A549 (cell line): ENCODE measurements at places on chromosomes 4 and X.
A peak's percentile ranks its signal among the peaks of the same experiment; 100 is the strongest.

DNA sequence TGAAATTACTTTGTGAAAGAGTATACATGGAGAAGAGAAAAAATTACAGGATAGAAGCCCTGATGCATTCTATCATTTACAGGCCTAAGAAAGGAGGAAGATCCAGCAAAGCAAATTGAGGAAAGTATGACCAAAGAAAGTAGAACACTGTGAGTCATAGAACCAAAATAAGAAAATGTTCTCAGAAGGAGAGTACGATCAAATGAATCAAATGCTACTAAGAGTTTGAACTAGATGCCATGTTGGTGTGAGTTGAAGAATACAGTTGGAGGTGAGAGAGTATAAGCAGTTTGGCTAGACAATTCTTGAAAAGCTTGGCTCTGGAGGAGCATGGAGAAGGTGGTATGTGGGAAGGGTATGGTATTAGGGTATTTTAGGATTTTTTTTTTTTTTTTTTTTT lies 161.8 kb downstream of the RPA4 start:
- no peak for DNase-seq

DNA sequence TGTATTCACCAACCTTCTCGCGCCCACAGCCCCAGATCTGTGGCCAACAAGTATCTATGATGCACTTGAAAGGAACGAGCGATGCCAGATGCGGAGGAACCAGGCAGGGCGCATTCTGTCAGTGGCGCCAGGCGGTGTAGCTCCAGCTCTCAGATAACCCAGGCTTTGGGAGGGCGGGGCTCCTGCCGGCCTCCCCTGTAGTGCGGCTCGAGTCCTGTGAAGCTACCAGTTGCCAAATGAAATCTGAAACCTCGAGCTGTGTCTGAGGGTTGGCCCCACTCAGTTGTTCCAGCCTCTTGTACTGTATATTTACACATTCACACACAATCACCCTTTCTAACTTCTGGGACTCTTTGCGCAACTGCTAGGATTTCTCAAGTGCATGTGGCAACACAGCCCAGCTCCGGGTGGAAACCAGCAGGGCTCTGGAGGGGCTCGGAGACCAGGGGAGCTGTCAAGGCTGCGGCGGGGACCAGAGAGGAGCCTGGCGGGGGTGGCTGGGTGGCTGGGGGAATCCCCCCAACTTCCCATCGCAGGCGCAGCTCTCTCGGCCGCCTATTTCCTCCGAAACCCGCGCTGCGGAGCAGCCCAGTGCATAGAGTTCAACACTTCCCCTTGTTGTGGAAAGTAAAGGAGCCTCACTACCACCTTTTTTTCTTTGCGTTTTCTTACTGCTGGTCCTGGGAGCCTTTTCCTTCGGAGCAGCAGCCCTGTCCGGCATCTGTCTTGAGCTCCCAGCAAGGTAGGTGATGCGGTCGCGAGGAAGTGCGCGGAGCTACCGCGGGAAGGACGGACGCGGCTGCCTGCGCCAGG lies at the start of gene ARHGAP24:
TSS of gene ARHGAP24 (plus strand) at position 333 of the 813 bp plus-strand sequence.
- peak; percentile 91 for DNase-seq

DNA sequence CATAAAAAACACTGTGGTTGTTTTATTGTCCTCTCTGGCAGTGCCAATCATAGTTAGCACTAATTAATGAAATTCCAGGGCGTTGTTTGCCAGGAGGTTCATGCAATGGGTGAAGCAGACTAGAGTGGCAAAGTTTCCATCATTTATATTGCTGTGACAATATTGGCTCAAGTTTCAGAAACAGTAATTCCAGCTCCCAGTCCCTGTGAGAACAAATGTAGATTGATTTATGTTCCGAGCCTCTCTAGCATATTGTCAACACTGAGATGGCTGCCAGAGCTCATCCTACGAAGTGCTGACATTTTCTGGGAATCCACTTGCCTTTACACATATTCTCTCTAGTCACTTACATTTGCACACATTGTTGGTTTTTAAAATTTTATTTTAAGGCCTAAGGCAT lies 440.0 kb upstream of the IGFBP7 start:
- DNase-seq, result no peak

DNA sequence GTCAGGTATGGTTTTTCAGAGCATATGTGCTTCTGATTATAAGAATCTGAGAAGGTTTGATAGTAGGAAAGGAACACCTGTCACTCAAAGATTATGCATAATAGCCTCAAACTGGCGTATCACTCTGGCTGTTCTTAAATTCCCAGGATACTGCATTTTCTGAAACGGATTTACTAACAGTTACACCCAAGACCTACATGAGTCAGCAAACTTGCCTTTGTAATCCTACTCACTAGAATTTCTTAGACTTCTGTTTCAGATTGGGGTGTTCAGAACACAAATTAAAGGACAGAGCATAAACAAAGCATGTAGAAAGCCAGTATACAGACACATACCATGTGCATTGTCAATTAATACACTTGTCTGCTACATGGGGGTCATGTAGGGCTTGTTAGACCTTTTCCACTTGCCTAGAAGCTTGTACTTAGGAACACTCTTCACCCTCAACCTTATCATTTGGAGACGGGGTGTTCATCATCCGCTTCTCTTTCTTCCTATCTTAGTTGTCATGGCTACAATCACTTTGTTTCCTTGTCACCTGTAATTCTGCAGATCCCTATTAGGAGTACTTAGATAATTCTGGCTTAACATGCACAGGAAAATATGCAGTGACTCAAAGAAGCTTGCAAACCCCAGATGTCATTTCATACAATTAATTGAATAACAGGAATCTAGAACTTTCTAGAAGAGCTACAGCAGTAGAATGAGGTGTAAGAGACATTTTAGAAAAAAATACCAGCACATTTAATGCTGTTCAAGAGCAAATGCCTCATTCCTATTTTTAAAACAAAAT lies 593.0 kb upstream of the TENM3 start:
- no peak for DNase-seq

DNA sequence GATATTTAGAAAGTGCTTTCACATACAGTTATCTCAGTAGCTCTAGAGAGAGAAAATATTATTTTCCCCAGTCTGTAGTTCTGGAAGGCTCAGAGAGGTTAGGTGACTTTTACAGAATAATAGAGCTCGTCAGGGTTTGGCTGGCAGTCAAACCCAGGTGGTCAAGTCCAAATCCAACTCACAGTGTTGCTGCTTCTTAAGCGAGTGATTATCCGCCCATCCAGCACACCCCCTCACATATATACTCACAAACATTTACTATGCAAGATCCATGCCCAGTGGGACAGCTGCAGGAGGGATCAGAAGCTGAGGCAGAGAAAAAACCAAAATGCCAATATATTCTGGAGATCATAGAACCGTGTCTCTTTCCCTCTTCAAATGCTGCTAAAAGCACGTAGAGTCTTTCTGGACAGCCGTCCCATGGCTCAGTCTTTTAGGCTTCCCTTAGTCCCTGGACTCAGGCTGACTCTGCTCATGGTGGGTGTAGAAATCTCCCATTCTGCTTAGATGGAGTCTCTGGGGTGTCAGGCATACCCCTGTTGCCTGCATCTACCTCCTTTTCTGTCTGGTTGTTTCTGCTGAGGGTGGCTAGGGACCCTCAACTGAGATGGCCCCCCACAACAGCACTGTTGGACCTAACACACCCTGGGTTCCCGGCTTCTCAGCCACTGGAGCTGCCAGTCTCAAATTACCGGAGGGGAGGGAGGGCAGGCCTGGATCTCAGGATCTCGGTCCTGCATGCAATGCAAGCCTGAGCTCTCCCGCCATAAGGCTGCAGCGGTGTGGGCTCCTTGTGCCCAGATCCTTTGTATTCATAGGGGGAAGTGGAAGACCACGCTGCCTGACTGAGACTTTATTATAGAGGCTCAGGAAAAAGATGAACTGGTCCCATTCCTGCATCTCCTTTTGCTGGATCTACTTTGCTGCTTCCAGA lies at the start of gene CHRNA9:
TSS of gene CHRNA9 (plus strand) at position 743 of the 934 bp plus-strand sequence. CDS start at position 878, 135 bp downstream.
- no peak for DNase-seq

DNA sequence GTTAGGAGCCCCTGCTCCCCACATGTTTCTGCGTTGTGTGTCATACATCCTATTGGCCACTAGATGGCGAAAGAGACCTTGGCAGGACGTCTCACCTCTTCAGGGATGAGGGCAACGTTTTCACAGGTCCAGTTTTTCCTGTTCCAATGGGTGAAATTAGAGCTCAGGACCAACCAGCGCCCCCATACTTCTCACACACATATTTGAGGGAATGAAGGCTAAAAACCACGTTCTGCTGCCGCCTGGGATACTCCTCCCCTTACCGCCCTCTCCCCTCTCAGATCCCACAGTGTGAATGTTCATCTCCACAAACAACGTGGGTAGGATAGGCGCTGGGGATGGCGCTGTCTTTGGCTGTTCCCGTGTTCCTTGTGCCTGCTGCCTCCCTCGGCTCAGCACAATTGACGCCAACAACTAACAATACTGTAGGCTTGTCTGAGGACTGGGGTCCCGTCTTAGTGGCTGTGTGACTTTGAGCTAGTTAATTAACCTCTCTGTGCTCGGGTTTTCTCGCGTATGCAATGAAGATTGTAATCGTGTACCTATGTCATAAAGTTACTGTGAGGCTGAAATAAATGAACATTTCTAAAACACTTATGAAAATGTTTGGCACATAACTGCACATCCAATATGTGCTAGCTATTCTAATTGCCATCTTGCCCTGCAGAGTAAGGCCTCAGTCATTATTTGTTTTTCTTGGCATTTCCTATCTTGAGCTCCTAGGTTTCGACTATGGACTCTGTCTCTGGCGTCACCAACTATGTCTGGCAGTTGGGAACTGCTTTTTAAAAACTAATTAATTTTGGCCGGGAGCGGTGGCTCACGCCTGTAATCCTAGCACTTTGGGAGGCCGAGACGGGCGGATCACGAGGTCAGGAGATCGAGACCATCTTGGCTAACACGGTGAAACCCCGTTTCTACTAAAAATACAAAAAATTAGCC lies 181.3 kb upstream of the STK26 start:
- DNase-seq, result peak; percentile 66

DNA sequence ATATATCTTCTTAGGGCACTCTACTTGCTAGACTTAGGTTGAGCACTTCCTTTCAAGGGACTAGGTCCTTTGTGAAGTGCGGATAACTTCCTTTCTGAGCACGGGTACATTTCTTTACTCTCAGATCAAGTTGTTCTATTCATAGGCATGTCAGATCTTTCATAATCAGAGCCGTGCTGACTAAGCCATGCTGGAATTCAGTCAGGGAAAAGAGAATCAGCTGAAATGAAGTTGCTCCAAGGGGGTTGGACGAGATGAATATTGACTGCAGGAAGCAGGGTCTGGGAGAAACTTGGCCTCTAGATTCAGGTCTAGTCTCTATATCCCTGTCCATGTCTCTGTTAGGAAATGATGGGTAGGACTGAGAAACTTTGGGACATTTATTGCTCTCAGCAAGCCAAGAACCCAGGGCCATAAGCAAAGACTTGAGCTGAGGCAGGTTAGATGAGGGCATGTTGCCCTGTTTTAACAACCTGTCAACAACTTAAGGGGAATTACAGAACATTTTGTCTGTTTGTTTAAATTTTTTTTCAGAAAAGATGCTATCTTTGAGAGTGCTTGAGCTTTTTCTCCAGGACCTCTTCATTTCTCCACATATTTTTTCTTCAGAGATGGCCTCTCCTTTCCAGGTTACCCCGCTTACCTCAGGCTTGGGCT lies 28.3 kb downstream of the AREG start:
- peak; percentile 10 for DNase-seq

- no peak for DNase-seq
Observed at GRCh38 chr4:78551420-78552351, at the start of gene ANXA3. Gene ANXA3 (plus strand): TSS chr4:78551770. CDS start chr4:78554474, 2,704 bp downstream.

DNA sequence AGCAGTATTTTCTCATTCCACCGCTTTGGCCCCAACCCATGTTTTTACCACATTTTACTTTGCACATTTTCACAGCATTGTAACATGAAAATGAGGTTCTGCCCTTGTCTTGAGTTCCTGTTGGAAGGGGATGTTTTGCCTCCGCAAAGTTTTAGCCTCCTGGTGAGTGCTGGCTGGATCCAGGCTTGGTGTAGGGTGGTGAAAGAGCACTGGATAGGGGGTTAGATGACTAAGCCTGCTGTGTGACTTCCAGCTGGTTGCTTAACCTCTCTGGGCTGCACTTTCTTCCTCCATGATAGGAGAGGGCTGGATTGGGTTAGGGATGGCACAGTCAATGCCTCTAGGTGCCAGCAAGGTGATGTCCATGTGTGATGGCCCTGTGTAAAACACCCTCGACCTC lies 28.9 kb downstream of the CYTL1 start:
- DNase-seq, result no peak

GRCh38 chr4:99190336-99190735 lies 28.7 kb downstream of the ADH6 start:
- DNase-seq, result no peak
